Astrocyte of the hippocampus (primary cell): ENCODE measurements at places on chromosomes 3 and 15.
A peak's percentile ranks its signal among the peaks of the same experiment; 100 is the strongest.

- DNase-seq: no peak
Measured at GRCh38 chr3:105899516-105899915, 30.7 kb upstream of the CBLB start.

DNA sequence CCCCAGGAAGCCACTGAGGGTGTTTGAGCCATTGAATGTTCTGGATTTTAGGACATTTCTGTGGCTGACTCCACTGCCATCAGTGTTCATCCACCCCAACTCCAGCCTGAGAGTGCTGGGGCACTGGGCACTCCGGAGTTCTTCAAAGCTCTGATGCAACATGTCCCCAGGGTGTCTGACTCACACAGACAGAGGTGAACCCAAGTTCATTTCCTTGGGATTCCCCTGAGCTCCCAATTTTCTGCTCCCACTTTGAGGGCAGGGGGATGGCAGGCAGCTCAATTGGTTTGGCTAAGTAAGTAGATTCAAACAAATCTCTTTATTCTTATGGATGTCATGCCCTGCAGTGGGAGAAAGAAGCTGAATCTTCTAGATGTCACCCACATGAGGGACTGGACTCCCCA is 2.2 kb downstream of the STRA6 start:
- DNase-seq: peak; percentile 78

GRCh38 chr3:188472336-188472735 is 318.4 kb downstream of the LPP start:
- DNase-seq: peak; percentile 53

DNA sequence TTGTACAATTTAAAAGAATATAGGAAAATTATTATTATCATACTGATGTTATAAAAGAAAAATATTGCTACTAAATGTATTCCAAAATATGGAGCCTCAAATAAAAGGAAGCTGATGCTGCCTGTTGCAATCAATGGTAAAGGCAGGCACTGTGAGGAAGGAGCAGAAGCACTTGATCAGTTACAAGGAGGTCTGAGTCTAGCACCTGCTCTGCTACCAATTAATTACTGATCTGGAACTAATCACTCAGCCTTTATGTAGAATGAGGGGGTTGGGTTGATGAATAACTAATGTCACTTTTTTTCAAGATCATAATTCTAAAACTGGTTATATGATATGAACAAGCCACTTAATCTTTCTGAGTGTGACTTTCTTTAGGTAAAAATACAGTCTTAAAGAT is 5.5 kb downstream of the ADGRG7 start:
- no peak for DNase-seq

DNA sequence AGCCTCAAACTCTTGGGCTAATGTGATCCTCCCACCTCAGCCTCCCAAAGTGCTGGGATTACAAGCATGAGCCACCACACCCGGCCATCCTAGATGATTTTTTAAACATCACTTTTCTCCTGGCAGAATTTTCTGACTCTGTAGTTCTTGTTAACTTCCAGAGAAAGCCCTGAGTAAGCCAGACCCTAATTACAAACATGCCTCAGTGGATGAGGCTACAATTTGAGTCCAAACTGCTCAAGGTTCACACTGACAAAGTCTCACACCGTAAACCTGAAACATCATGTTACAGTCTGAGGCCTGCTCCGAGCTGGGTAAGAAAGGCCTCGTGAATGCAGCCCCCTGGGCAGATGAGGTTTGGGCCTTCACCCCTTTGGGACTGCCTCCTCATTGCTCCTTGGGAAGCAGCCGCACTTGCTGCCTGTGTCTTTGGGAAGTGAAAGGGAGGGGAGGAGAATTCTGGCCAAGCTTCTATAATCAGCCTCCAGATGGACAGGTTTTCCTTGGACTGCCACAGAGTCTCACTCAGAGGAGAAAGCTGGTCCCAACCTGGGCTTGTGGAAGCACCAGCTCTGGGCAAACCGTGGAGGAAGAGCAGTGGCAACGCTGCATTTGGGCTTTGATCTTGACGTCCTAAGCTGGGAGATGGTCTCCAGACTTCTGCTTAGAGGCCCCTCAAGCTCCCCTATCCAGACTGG is 46.0 kb downstream of the CA12 start:
- no peak for DNase-seq

- no peak for DNase-seq
Measured at GRCh38 chr3:24578951-24579421, 84.3 kb upstream of the THRB start.

- DNase-seq: no peak
Measured at GRCh38 chr3:100370756-100371155, 30.1 kb downstream of the TOMM70 start.

DNA sequence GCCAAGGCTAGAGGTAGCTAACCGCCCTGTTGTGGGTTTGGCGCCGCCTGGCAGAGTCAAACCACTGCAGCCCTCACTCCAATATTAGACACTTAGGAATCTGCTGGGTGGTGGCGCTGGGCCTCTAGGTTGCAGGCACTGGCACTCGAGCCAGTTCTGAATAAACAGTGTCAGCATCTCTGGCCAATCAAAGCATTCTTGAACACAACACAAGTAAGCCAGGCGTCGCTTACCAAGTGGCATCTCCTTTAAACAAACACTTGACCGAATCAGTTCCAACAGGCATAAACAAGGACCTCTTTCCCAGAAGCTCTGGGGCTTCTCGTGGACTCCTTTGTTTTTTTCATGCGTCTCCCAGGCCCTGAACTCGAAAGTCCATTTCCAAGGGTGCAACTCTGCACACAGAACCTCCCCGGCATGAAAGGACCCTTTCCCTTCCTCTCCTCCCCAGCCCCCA is 82.3 kb downstream of the LRIG1 start:
- peak; percentile 94 for DNase-seq

- DNase-seq: no peak
Measured at GRCh38 chr15:82649226-82649999, 2.2 kb upstream of the CPEB1 start.

DNA sequence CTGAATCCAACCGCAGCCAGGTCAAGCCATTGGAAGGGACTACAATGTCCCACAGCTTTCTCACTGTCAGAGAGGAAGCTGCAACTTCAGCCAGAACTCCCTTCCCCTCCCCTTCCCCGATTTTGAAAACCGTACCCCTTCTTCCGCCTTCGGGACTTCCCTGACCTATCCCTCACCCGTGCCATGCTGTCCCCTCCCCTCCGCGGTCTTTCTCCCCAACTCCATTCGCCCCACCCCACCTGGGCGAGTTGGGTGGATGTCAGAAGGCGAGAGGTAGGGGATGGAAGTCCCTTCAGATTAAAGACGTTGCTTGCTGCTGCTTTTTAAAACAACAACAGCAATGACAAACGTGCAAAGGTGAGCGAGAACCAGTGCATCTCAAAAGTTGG is 723 bp downstream of the CPNE4 start:
- no peak for DNase-seq
